ENCODE measurements at places on chromosomes 13 and 19.
A peak's percentile ranks its signal among the peaks of the same experiment; 100 is the strongest.

GRCh38 chr13:40457929-40458719, 208.3 kb downstream of the FOXO1 start:
- no peak for DNase-seq

GRCh38 chr13:106536244-106537034, 977 bp upstream of the EFNB2 start:
- DNase-seq: peak; percentile 91

- DNase-seq: no peak
Measured at GRCh38 chr13:106117035-106117434, 418.4 kb downstream of the EFNB2 start.

GRCh38 chr13:32031025-32031814, at the start of gene FRY:
FRY (plus strand) TSS chr13:32031774; CDS start chr13:32031796, 22 bp downstream.
- peak; percentile 83 for DNase-seq

- DNase-seq: no peak
Measured at GRCh38 chr13:65133094-65133493, 2097.0 kb downstream of the PCDH9 start.

DNA sequence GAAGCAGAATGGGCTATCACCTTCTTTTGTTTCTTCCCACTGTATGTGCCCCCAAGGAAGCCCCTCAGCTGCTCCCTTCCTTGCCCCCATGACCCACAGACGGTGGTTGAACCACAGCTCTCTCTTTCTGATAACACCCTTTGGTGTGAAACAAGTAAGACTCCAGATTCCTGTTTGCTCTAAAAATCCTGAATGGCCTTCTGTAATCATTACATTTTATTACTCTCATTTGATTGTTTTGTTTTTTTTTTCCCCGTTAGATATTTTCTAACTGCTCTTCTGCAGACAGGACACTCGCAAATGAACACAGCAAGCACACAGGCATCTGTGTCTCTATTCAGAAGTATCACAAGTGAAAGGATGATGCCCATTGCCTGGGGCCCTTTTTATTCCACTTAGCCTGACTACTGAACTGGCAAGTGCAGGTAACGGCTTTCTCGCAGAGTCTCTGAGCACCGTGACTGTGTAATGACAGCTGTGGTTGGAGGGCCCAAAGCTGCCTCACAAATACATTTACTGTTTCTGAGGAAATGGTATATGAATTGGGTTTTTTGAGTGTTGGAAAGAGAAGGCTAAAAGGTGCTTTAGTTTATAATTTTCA, 59.3 kb downstream of the OXGR1 start:
- no peak for DNase-seq

GRCh38 chr13:95505265-95505664, 47.3 kb upstream of the CLDN10 start:
- no peak for DNase-seq

DNA sequence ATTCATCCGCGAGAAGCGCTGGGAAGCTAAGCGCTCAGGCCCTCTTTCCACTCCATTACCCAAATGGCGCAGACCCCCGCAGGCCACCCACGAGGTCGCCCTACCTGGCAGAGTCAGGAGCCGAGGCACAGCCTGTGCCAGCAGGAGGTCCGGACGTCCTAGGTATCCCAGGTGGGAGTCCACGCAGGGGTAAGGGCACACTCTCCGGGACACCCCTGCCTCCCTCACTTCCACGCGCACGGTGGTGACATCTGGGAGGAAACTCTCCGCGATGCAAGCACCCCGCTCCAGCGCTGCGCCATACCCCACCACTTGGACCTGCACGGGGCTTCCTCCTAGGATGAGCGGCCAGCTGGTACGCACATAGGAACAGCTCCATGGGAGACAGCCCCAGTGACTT, 95.1 kb upstream of the ARHGEF7 start:
- no peak for DNase-seq

- DNase-seq: no peak
Measured at GRCh38 chr13:38905861-38906260, 84.8 kb downstream of the STOML3 start.

DNA sequence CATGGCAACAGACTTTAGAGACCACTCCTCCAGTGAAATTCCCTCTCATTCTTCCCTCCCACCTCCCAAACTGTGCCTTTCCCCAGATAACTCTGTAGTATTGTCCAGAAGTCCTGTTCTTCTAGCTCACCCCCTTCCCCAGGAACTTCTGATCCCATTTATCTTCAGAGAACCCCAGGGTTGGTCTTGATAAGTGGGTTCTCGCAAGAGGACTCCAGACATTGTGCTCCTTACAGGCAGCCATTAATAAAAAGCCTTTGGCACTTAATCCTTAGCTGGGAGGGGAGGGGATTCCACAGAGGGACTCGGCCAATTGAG, 1.9 kb downstream of the LTBP4 start:
- DNase-seq: no peak

GRCh38 chr13:100364591-100364990, 224.0 kb downstream of the GGACT start:
- no peak for DNase-seq

- DNase-seq: no peak
Measured at GRCh38 chr13:94312511-94313216, 166.8 kb downstream of the DCT start.

GRCh38 chr13:101397742-101398141, 18.6 kb downstream of the NALCN start:
- DNase-seq: no peak

- DNase-seq: no peak
Measured at GRCh38 chr19:44741258-44741731, 7.2 kb upstream of the BCL3 start.

DNA sequence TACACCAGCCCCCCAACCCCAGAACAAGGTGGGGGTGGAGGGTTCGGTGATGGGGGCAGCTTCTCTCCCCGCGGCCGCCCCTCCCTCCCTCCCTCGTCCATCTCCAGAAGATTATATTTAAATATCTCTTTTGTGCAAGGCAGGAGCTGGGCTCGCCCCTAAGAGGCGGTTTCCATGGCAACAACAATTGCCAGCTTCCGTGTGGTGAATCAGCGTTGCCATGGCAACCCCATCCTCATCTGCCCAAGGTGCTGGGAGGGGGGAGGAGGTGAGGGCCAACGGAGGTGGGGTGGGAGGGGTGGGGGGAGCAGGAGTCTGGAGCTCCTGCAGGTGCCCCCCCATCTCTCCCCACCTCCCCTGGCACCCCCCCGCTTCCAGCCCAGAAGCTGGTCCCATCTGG, 46.4 kb downstream of the CELF5 start:
- no peak for DNase-seq

- no peak for DNase-seq
Measured at GRCh38 chr13:70964124-70964523, 855.9 kb upstream of the KLHL1 start.

DNA sequence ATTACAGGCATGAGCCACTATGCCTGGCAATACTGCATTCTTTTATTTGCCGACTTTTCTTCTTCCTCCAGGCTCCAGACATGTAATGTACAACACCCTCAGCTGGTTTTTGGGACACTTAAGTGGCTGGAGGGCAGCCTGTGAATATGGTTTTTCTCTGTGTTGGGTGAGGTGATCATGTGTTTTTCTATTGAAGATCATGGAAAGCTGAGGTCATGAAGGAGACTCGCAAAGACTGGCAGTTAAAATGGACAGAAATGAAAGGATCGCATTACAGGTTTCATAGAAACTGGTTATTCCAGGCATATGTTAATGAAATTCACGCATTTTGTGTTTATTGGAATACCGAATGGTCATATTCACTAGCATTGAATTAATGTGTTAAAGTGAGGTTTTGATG, 85.2 kb upstream of the RNF113B start:
- DNase-seq: no peak

GRCh38 chr13:111908981-111909380, 158.0 kb upstream of the SOX1 start:
- DNase-seq: no peak

- DNase-seq: no peak
Measured at GRCh38 chr13:101869553-101869952, 417.1 kb downstream of the ITGBL1 start.

GRCh38 chr13:104810242-104810641, 1725.2 kb downstream of the EFNB2 start:
- no peak for DNase-seq

All from suprapubic skin (tissue), 4 donors.